ENCODE measurements at places on chromosomes 2 and 18.

DNA sequence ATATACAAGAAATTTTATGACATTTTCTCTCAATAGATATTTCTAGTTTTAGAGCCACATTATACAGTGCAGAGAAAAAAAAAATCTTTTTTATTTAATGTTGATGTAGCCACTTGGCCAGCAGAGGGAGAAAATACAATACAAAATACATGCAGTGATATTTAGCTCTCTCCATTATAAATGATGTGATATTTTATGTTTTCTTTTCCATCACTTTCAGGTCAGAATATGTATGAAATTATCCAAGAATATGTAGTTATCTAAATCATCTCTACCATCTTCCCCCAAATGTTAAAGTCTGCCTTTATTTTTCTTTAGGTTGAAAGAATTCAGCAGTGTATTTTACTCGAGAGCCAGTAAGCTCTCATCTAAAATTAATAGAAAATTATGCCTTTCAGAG, 533.6 kb upstream of the FSHR start:
- no peak for DNase-seq

DNA sequence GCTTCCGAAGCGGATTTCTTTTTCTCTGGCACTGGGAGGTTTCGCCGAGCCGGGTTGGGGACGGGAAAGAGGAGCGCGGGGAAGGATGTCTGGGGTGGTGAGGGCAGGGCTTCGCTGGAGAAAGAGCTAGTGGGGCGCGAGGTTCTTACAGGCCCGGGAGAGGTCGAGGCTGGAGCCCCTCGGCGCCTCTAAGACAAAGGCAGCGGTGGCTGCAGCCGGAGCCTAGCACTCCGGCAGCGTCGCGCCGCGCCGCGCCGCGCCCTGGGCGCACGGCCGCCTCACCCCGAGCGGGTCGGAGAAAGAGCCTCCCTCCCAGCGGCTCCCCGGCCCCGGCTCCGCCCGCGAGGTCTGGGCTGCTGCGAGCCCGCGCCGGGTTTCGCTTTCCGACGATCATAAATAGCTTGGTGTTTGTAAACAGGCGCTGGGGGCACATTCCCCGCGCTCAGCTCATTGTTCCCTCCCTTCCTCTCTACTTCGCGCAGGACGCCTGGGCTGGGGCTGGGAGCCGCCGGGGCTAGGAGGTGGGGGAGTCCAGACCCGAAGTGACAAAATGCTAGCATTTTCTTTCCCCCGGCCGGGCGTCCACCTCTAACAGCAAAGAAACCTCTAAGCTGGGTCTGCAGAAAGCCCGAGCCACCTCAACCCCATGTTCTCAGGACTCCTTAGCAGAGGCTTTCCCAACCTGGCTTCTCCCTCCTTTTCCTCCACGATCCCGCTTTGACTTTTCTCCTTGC, 813 bp upstream of the MEIS1 start:
- peak; percentile 71 for DNase-seq

DNA sequence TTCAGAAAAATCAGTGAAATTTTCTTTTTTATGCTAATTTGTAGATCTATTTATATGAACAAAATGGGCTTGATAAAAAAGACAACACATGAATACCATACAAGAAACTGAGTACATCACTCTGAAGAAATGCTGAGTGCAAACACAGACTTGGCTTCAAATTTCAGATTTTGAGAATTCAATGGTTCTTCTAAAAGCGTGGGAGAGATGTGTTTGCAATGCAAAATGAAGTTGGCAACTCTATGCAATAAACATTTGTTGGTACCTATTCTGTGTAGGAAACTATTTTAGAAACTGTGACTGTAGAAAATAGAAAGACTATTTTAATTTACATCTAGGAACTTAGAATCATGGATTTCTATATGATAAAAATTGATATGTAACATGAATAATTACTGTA, 1834.1 kb upstream of the CELF4 start:
- DNase-seq, result no peak

GRCh38 chr2:42116195-42117181, 52.7 kb upstream of the EML4 start:
- DNase-seq, result no peak

- DNase-seq, result no peak
These were observed 63.9 kb upstream of the SPATS2L start for GRCh38 chr2:200242570-200242969.

DNA sequence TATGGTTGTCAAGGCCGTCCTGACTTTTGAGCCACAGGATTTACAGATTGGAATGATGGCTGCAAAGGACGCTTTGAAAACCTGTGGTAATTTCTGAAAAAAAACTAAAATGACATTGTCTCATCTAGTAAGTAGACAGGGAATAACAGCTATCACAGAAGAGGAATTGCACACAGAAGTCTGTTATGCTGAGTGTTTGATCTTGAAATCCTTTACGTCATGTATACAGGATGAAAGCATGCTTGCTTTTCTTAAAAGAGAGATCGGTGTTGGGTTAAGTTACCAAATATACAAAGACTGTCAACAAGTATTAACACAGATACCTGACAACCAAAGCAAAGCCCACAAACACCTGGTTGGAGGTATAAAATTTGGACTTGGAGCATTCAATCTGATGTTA, 12.6 kb upstream of the SRSF7 start:
- no peak for DNase-seq

DNA sequence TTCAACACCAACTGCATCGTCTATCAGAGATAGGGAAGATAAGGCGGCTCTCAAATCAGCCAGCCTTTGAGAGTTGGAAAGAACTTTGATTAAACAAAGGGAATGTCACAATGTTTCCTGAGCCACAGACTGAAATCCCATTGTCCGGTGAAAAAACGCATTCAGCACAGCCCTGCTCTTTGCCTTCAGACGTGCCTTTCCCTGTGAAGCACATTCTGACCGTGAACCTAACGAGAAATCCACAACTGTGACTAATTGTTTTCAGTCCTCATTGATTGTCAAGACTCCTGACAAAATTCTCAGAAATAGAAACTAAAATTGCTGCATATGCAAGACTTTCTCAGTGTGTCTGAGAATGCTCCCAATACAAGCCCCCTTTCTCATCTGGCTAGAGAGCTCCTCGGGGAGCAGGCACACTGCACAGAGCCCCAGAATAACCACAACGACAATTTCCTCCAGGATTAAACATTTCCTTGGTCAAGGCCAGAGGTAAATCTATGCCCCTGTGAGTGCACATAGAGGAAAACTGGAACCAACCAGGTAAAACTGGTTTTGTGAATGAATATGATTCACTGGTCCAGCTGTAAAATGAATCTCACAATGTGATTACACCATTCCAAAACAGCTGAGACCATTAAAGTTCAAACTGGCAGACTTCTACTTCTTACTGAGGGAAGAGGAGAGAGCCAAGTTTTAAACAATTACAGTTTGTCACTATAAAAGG, 561.9 kb upstream of the ID2 start:
- DNase-seq, result no peak

DNA sequence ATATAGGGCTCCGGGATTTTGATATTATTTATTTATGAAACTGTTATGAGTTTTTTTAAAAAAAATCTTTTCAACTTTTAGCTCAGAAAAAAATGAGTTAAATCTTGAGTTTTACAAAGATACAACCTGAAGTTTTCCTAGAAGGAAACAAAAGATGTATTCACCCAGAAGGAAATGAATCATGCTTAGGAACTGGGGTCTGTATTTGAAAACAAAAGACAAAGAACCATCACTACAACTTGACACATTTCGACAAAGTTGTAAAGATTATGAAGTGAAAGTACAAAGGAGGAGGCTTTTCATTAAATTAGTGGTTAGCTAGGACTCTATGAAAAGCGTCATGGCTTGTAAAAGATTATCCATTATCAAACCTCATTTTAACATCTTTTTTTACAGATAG, 143.3 kb downstream of the PDE1A start:
- DNase-seq, result no peak

DNA sequence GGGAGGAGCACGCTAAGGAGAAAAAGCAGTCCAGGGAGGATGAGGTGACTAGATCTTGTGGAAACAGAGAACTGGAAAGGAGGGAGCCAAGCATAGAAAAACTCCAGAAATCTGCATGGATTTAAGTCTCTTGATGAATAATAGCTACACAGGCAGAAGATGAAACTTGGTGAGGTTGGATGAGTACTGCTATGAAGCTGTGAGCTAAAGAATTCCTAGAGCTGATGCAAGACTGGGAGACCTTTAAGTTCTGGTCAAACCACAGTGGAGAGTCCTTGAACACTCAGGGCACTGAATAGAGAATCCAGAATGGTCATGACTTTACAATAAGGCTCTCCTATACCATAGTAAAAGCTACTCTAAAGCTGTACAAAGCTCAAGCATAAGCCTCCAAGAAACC, 18.4 kb upstream of the PIEZO2 start:
- no peak for DNase-seq

GRCh38 chr2:240435948-240436682, 652 bp downstream of the GPC1 start:
- peak; percentile 73 for DNase-seq

GRCh38 chr2:12212841-12213597, 466.6 kb downstream of the LPIN1 start:
- no peak for DNase-seq

Data from glutamatergic neuron (in vitro differentiated cells).